Left lung (tissue), 14 donors: ENCODE measurements at places on chromosomes 7 and 10. TPM values are rescaled to one million over a fixed set of nuclear protein-coding genes. Genes with fewer than 3 reads are reported as not detected.

Gene NME8
- 0.51 TPM for polyA plus RNA-seq

Gene MYL10
- polyA plus RNA-seq, result not detected

Gene CHN2
- polyA plus RNA-seq, result 3.7 TPM

Gene SMKR1
- polyA plus RNA-seq, result 0.41 TPM
